Adipocyte (in vitro differentiated cells): ENCODE measurements at places on chromosomes 11 and 22.

GRCh38 chr11:1825039-1825740 lies 9.6 kb upstream of the SYT8 start:
- DNase-seq: no peak

- DNase-seq: no peak
Measured at GRCh38 chr11:120525261-120526171, 14.0 kb downstream of the GRIK4 start.

DNA sequence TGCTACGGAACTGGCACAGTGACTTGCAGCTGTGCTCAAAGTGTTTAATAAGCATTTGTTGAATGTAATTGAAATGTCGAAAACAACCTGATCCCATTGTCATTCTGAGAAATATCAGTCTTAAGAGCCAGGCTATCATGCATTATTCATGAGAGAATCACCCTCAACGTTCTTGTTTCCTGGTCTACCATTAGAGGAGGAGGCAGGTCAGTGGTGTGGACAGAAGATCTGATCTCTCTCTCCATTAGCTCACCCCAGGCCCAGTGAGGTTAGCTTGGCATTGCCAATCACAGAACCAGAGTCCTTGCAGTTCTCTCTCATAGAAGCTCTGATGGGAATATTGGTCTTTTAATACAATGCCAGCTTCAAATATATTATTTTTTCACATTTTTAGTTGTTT lies 121.1 kb upstream of the SPON1 start:
- no peak for DNase-seq

- peak; percentile 48 for DNase-seq
Measured at GRCh38 chr11:129375751-129376657, at the start of gene BARX2. Gene BARX2 (plus strand): TSS chr11:129375848. CDS start chr11:129376036, 188 bp downstream.

- DNase-seq: no peak
Measured at GRCh38 chr22:30785527-30785926, 90.9 kb downstream of the OSBP2 start.

GRCh38 chr11:57781529-57781943 lies 19.9 kb downstream of the CTNND1 start:
- no peak for DNase-seq

- peak; percentile 80 for DNase-seq
Measured at GRCh38 chr11:45847911-45848316, 639 bp downstream of the CRY2 start.

GRCh38 chr11:2516276-2517015 lies 71.6 kb downstream of the KCNQ1 start:
- DNase-seq: no peak

GRCh38 chr11:15750535-15751308 lies 605.6 kb downstream of the SOX6 start:
- no peak for DNase-seq

GRCh38 chr11:73201888-73202780 lies 15.9 kb upstream of the P2RY2 start:
- DNase-seq: no peak

DNA sequence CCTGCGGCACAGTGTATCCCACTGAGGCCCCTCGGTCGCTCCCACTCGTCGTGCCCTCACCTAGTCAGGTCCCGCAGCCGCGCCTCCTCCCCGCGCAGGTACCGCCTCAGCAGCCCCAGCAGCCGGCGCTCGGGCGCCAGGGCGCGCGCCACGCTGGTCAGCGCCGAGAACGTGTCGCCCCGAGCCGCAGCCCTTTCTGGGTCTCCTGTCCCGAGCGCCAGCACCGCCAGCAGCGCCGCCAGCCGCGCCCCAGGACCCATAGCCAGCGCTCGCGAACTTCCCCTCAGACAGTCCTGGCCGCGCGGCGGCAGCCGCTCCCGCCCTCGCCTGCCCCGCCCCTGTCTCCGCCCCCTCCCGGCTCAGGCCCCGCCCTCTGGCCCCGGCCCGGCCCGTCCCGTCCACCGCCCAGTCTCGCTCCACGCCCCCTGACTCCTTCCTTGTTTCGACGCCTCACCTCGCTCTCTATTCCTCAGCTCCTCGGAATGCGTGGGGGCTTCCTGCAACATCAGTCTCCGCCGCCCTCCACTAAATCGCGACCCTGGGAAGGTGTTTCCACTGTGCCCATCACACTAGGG lies at the start of gene P4HA3:
Gene P4HA3, minus strand, starts transcription at position 289 of the 575 bp plus-strand sequence. Its CDS starts 29 bp downstream, at position 260.
- DNase-seq: peak; percentile 62

- no peak for DNase-seq
Measured at GRCh38 chr22:39905687-39906086, 4.8 kb downstream of the GRAP2 start.
